ENCODE measurements at places on chromosomes 3 and 15.

DNA sequence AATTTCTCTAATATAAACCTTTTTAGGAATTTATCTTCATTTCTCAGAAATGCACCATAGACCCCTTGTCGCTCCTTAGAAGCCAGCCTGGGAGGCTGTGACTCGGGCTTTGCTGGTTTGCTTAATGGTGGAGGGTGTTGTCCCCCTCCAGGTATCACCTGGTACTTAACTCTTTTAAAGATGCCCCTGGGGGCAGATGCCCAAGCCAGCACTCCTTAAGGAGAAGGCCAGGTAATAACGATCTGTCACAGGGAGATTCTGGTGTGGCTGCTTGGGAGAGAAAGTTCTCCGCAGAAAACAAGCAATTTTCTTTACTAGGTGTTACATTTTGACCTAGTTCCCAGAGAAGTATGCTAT, 22.3 kb downstream of the EHD4 start:
- no peak for DNase-seq

DNA sequence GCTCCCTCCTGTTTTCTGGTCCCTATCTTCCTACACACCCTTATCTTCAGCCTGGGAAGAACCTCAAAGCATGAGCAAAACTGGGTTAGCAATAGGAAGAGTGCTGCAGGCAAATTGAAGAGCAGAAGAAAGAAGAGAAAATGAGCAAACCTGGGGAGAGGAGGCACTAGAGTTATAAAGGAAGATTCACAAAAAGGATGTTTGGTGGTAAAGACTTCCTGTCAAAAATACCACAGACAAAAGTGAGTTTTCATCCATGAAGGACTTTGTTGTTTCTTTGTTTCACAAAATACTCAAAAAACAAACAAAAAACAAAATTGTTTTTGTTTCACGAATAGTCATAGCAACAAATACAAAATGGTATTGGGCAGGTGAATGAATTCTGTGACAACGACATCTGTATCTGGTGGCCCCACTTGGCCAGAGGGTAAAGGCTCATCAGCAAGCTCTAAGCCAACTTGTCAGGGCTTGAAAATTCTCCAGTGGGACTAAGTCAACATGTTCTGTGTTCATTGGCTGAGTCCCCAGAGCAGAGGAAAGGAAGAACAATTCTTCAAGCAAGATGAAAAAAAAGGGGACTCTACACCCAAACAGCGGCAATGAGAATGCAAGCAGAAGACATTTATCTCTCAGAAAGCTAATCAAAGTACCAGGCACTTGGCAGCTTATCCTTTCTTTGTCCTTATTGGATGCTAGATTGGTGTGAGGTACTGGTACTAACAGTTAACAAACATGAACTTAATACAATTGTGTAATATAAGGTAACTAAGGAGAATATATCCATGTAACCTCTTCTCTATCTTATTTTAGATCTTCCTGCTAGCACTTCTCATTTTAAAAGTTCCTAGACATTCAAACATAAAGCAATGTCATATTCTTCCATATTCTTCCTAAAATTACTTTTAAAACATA, 9.7 kb downstream of the ATP8B4 start:
- no peak for DNase-seq

GRCh38 chr3:44584646-44585501, at the start of gene ZNF660:
Gene ZNF660, plus strand, starts transcription at chr3:44584964. Its CDS starts 9,230 bp downstream, at chr3:44594194.
- DNase-seq, result peak; percentile 34

DNA sequence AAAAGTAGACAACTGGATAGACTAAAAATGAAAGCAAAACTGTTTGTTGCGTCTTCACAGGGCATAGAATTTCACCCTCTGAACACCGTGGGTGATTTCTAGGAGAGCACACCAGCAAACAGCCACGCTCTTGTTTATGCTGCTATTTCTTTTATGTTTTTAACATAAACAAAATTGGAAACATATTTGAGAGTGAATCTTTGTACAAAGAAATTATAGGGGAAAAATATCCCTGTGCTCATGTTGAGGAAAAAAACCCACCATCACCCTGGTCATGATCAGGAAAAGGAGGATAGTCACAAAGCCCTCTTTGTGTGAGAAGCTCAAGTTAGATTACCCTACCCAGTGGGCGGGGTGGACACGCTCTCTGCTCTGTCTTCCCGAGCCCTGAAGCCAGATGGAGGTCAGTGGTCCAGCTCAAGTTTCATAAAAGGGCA, 313.3 kb downstream of the SATB1 start:
- no peak for DNase-seq

GRCh38 chr3:36244728-36245127, 135.6 kb upstream of the STAC start:
- DNase-seq, result no peak

DNA sequence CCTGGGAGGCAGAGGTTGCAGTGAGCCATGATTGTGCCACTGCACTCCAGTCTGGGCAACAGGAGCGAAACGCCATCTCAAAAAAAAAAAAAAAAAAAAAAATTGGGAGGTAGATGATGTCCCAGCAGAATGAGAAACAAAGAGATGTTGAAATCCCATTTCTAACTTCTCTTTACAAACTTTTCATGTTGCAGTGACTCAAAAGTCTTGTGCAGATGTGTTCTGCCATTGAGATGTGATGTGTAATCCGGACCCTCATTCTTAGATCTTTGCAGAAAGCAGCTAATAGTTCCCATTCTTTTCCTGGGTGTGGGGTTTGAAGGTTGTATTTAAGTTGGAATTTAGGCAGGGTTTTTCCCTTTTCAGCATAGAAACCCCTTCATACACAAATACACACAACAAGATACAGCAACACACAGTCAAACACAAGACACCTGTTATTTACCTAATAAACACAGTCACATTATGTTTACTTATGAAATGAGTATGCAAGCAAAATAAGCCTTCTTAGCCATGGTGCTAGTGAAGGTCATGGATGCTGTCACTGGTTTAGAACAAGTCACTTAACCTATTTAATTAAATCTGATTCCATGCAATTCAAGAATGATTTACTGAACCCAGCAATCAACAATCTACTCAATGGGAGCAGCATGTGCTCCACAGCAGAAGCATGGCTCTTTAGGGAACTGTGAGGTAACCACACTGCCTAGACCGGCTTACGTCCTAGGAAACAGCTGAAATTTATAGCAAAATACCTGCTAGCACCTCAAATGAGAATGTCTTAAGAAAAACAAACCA, 14.9 kb downstream of the SIAH2 start:
- no peak for DNase-seq

- DNase-seq, result no peak
These were observed 5.5 kb downstream of the SEMA5B start for GRCh38 chr3:123021996-123022510.

DNA sequence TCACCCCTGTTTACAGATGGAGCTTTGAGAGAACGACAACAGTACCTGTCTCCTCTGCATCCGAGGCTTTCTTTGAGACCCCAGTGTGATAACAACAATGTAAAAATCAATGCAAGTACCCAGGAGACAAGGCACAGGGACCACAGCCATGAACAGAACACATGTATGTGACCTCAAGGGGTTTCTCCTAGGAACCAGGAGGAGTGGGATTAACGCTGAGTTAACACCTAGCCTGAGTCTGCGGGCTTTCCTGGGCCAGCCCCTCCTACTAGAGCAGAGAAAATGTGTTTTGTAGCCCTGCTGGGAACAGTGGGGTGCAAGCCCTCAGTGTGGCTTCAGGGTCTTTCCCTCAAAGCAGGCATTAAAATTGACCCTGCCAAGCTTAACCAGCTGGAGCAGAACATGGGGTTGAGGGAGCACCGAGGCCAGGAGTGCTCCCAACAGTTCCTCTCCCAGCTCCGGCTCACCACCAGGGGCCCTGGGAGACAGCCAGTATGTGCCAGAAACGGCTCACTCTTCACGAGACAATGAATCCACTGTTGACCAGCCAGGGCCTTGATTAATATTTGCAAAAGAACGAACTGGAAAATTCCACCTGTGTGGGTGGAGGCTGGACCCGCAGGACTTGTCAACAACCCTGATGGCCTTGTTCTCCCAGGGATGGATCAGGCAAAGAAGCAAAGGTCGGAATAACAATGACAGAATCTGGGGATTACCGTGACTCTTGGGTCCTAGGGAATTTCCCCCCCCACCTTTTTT, 3.6 kb downstream of the CHDH start:
- DNase-seq, result peak; percentile 91

- DNase-seq, result no peak
These were observed 4.4 kb upstream of the AVEN start for GRCh38 chr15:34043391-34043790.

DNA sequence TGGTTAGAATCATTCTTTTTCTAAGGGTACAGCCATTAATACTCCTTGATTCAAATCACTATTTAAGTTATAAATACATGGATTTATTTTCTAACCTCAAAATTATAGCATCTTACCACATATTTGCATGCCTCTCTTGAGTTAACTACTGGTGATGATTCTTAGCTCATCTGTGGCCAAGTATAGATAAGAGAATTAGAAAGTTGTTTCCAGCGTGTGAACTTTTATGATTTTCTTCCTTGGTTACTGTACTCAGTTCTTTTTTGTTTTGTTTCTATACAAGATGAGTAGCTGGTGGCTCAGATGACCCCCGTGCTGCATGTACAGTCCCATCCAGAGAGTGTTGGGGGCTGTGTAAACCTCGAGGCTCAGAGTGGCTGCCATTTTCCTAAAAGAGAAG, 124.6 kb downstream of the IGF1R start:
- no peak for DNase-seq

DNA sequence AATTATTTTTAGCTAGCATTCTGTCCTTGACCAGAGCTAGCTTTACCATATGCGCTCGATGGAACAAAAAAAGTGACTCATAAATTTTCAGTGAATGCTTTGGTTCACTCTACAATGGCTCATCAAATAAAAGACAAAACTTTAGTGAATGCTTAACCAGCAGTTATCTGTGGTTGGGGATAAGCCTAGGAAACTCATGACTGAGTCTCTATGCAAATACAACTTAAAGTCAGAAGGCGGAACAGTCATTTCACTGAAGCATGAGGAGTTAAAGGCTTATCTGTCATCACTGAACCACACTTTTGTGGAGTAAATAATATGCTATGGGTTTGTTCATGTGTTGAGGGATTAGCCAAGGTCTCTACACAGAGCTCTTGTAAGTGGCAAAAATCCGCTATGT, 308.4 kb downstream of the SQOR start:
- no peak for DNase-seq

- no peak for DNase-seq
These were observed 42.0 kb downstream of the FRMD4B start for GRCh38 chr3:69343875-69344274.

DNA sequence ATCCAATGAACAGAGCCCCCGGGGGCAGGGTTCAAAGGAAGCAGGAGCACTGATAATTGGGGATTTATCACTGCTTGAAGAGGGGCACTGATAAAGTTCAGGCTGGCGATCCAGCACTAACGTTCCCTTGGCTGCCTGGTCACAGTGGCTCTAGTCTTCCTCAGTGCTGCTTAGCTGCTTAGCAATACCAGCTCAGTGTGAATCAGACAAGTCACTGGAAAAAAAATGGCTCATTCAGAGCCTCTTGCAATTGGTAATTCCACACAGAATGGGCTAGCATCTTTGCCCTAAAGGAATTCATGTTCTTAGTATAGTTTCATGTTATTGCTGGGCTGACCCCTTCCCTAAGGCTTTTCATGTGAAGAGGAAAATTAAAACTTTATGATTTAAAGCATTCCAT, 95.7 kb upstream of the SLC2A2 start:
- DNase-seq, result no peak

DNA sequence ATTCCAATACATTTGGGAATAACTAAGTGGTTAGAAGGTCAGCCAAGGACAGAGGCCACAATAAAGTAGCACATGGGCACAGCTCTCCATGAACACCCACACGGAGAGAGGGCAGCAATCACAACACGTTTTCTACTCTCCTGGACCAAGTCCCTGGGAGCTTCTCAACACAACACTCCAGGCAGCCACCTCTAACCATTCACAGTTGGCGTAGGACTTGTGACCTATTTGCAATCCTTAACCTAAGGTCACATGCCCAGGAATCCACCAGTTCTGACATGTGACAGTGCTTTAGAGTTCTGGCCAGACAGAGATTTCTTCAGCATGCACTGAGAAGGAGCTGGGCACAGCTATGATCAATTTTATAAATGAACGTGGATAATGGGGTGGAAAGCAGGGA, 280.8 kb downstream of the SHQ1 start:
- no peak for DNase-seq

DNA sequence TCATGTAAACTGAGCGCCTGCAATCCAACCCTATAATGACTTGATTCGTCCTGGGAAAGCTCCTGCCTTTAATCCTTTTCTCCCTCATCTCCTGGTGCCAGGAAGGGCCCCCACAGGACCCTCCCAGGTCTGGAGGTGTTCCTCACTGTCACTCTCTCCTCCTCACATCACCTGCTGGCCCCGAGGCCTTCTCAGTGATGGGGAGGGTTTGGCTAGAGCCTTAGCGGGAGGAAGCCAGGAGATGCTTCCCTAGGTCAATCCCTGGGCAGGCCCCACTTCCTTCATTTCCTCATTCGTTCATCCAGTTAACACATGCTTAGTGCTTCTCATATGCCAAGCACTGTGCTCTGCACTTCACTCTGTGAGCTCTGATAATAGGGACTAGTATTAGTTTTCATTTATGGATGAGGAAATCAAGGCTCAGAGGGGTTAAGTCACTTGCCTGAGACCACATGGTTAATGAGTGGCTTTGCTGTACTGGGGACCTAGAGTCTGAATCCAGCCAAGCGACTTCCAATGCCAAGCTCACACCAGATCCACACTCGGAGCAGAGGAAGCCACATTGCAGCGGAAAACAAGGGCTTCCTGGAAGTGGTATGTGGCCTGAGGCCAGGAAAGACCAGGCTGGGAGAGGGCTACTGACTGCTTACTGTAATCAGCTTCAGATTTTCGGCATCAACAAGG, 50.3 kb upstream of the CHRNB4 start:
- DNase-seq, result no peak

DNA sequence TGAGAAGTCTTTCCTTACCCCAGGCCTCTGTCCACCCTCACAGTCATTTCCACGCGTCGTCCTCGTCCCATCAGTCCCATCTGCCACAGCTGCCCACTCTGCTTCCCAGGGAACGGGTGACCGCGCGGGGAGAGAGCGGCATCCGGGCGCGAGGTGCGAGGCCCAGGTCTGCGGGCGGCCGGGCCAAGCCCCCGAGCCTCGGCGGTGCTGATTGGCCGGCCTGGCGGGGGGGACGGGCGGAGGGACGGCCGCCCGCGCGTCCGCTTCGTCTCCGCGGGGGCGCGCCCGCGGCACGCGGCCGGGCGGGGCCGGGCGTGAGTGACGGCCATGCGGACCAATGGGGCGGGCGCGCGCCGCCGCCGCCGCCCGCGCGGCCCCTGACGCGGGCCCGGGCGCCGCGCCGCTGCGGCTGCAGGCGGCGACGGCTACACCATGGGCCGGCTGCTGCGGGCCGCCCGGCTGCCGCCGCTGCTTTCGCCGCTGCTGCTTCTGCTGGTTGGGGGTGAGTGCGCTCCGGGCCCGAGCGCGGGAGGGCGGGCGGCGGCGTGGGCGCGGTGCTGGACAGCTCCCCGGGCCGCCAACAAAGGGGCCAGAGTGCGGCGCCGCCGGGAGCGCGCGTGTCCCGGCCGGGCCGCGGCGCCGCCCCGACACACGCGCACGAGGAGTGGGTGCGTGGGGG, at the start of gene PODXL2:
Gene PODXL2, plus strand, starts transcription at position 398 of the 679 bp plus-strand sequence. Its CDS starts 35 bp downstream, at position 433.
- DNase-seq, result peak; percentile 25

Data from mucosa of gallbladder (tissue), 1 donor.